ENCODE measurements at places on chromosomes 16 and 17. TPM values are rescaled to one million over a fixed set of nuclear protein-coding genes. Genes with fewer than 3 reads are reported as not detected.

Gene C16orf96
- total RNA-seq = 0.37 TPM

Gene MYADML2
- total RNA-seq = not detected

Gene RAD51D
- 8.8 TPM for total RNA-seq

- peak; percentile 16 for DNase-seq
Measured at GRCh38 chr17:79305768-79306423, 231.3 kb downstream of the ENGASE start.

Gene HS3ST3B1
- 4.1 TPM for total RNA-seq

- DNase-seq = no peak
Measured at GRCh38 chr16:77945126-77945525, 77.2 kb upstream of the CLEC3A start.

DNA sequence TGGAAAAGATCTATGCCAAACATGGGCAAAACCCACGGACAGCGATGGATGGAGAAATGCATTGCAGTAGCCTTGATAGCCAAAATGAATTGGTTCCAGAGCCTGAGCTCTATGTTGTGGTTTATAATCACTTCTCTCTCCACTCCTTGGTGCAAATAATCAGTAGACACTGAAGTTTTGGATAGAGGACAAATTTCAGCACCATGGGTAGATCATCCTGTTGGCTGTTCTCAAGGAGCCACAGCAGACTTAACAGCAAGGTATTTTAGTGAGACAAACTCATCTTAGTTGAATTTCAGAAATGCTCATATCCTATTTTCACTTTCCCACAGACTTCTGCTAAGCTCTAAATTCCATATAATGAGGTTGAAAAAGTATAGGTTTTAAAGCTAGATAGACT is 88.3 kb upstream of the CCL1 start:
- no peak for DNase-seq

DNA sequence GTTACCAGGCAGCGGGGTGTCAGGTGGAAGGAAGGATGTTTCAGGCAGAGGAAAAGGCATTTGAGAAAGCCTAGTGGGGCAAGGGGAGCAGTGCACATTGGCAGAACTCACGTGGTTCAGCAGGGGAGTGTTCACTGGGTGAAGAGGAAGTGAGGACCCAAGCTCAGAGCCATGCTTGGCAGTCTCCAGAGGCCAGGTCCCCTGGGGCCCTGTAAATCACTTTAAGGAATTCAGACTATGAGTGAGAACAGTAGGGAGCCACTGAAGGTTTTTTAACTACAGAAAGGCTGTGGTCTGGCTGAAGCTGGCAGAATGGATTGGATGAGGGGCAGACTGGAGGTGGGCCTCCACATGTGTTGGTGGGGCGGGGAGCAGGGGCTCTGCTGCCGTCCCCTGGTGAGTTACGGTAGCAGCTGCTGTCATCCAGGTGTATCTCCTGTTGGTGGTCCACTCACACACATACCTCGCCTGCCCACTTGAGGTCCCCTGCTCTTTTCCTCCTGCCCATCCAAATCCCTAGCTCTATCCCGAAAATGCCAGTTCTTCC is 5.1 kb downstream of the CLEC16A start:
- no peak for DNase-seq

DNA sequence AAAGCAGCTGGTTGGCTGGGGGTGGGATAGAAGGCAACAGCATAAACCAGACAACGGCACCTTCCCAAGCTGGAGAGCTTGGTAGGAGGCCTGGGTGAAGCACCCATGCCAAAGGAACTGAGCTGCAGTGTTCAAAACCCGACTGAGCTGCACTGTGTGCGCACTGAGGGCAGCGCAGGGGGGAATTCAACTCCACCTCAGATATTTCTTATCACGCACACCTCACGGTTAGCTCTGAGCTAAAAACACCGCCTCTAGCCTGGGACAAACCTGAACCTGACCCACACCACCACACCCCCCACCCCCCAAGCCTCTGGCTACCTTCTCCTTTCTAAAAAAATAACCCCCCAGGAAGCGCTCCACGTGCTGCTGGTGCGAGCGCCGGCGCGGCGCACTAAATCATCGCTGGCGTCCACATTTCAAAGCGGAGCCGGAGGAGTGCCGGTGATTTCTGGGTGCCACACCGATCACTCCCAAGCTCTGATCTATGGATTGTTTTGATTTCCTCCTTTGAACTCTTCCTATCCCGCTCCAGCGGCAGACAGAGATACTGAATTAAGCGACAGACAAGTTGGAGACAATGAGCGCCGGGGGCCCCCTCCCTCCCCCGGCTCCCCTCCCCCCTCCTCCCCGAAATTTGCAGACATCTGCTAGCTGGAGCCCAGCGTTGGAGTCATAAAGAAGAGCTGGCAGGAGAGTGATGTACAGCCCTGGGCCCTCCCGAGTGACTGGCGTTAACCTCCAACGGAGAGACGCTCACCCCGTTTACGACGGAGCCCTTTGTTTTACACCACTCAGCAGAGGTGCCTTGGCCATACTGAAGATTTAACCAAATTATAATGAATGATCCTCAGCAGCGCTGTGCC is 85.0 kb downstream of the NOG start:
- DNase-seq = no peak

Gene CD79B
- 4.4 TPM for total RNA-seq

DNA sequence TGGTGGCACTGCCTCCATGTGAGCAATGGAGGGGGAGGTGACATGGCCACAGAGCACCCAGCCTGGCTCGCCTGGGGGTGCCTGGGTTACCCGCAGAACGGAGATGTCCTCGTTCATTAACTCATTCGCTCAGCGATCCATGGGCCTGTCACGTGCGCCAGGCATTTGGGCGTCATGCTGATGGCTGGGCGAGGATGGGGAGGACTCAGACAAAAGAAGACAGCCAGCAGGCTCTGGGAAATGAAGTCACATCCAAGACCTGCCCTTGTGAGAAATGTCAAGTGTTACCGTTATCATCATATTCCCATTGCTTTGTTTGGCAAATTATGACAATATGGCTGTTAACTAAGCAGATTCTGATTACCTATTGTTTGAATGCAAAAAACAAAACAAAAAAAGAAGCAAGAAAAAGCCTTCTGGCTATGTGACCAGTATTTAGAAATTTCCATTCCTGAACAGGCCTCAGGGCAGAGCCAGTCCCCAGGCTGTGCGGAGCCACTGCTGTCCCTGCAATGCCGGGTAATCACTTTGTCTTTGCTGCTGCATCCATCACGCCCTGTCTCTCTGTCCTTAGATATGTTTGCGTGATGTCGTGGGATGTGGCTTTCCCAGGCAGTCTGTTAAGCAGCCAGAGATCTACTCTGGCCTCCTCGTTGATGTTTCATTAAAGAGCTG is 57.9 kb downstream of the CMIP start:
- no peak for DNase-seq

GRCh38 chr17:43779145-43780125 is 658 bp upstream of the DUSP3 start:
- DNase-seq = no peak

GRCh38 chr16:4216596-4216995 is 25.3 kb downstream of the SRL start:
- no peak for DNase-seq

- peak; percentile 88 for DNase-seq
Measured at GRCh38 chr16:18983565-18984434, at the start of gene TMC7. Gene TMC7 (plus strand): TSS chr16:18983934. CDS start chr16:18984064, 130 bp downstream.

- DNase-seq = no peak
Measured at GRCh38 chr17:1039123-1039507, 42.2 kb downstream of the TIMM22 start.

GRCh38 chr17:27471321-27472269 is 15.3 kb downstream of the KSR1 start:
- DNase-seq = no peak

Gene SAMD14
- 3.3 TPM for total RNA-seq

GRCh38 chr17:38541281-38541680 is 64.5 kb downstream of the SRCIN1 start:
- no peak for DNase-seq

DNA sequence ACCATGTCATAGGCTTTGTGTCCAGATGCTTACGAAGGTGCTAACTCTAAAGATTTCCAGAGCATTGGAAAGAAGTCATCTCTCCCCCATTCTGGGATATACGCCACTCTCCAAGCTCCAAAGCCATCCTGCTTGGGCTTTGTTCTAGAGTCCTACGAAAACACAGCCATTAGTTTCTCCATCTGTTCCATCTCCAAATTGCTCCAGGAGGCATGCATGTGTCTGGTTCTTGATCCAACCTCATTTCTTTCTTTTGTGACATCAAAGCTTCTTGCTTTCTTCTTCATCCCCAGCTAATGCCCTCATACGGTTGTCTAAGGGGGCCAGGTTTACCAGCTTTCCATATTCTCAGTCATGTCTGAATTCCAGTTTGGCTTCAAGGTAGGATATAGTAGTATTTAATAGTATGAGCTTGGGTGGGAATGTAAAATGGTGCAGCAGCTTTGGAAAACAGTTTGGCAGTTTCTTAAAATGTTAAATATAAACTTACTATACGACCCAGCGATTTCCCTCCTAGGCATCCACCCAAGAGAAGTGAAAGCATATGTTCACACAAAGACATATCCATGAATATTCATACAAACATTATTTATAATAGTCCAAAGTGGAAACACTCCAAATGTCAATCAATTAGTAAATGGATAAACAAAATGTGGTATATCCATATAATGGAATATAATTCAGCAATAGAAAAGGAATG is 202.6 kb downstream of the SHISA9 start:
- no peak for DNase-seq

Gene NMRAL1
- 23.4 TPM for total RNA-seq

Data from lung (tissue), 17 donors.